ENCODE measurements at places on chromosomes 1 and 21.
A peak's percentile ranks its signal among the peaks of the same experiment; 100 is the strongest.

DNA sequence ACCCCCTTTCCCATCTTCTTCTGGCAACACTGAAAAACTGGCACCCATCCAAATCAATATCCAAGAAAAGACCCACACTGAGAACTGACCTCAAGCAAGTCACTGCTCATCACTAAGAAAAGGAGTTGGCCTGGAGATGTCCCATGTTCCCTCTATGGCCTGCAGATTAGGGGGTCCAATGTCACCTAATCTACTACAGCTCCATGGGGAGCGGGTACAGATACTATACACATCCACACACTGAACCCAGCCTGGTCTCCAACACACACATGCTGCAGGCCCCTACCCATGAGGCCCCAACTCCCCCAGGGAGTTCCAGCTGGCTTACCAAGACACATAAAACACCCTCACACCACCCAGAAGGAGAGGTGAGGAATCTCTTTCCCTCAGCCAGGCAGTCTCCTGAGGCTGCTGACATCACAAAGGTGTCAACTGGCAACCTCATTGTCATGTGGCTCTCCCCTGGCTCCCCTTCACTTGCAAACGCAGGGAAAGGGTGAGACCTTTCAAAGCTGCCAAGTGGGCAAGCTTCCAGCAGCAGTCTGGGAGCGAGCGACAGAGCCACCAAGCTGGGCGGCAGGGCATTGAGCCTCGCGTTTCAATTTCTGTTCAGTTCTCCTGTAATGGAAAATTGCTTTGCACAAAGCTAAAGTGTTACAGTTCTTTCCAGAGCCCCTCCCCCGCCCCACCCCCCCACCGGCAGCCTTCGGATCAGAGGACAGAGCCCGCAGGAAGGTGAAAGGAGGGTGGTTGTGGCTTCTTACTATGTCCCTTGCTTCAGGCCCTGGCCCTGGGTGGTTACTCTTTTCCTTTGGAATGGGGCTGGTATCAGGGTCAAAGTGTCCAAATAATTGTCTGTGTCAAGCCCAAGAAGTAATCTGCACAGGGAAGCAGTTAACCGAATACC, at the start of gene LRRC52:
Gene LRRC52, plus strand, starts transcription at position 469 of the 907 bp plus-strand sequence. Its CDS starts 297 bp downstream, at position 766.
- peak; percentile 81 for DNase-seq

- no peak for DNase-seq
These were observed 261.3 kb downstream of the ST6GALNAC3 start for GRCh38 chr1:76335882-76336281.

GRCh38 chr1:163046071-163046470, 23.1 kb upstream of the RGS4 start:
- no peak for DNase-seq

DNA sequence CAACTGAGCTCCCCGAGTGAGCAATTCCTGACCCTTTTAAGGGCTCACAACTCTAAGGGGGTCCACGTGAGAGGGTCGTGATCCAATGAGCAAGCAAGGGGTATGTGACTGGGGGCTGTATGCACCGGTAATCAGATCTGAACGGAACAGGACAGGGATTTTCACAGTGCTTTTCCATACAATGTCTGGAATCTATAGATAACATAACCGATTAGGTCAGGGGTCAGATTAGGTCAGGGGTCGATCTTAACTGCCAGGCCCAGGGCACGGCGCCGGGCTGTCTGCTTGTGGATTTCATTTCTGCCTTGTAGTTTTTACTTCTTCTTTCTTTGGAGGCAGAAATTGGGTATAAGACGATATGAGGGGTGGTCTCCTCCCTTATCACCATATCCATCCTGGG, 30.7 kb upstream of the OPRD1 start:
- DNase-seq: no peak

DNA sequence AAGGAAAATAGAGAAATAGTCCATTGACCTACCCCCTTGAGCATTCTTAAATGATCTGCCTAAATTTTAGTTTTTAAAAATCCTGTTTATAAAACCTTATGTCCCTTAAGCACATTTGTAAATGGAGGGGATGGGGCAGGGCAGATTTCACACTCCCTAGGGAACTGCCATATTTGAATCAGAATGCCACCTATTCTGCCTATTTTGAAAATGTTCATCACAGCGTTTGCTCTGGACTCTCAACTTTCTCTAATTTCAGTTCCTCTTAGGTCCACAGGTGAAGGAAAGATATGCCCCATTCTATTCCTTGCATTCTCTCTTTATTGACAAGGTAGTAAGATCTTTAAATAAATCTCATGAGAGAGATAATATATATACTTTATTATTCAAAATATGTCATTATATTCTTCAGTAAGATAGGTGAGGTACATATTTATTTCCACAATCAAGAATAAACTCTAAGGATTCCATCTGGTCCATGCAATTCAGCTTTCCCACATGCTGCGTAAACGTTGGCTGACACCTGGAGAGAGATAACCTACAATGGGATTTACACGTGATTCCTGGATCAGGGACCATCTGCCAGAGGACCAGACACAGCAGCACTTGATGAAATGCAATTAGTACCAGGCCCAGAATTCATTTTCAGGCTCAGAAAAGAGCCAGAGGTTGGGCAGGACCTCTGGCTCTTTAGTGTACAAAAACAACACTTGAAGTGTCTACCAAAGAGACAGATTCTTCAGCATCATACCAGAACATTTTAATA, 1.2 kb upstream of the LPGAT1 start:
- DNase-seq: no peak

GRCh38 chr1:45172764-45173163, 33.6 kb downstream of the ZSWIM5 start:
- DNase-seq: no peak
